ENCODE measurements at places on chromosomes 16 and 17. TPM values are rescaled to one million over a fixed set of nuclear protein-coding genes. Genes with fewer than 3 reads are reported as not detected.

GRCh38 chr17:69650881-69651280 lies 236.4 kb downstream of the MAP2K6 start:
- no peak overlapping the region for H3K27ac ChIP-seq
- H3K27me3 ChIP-seq: no peaks in the 10 kb centered on the region
- H3K4me1 ChIP-seq: no peaks in the 10 kb centered on the region
- no peak overlapping the region for H3K4me3 ChIP-seq
- H3K36me3 ChIP-seq: no peaks in the 10 kb centered on the region
- no peak for DNase-seq

GRCh38 chr17:20280851-20281250 lies 186.5 kb downstream of the LGALS9B start:
- DNase-seq: no peak
- no peak overlapping the region for H3K27ac ChIP-seq
- H3K4me3 ChIP-seq: no peak overlapping the region
- H3K27me3 ChIP-seq: no peaks in the 10 kb centered on the region

Gene ITPRIPL2
- total RNA-seq: 9.1 TPM

Gene GINS2
- total RNA-seq: 52.7 TPM

Gene WNK4
- total RNA-seq: 1.9 TPM
